Activated naive CD8-positive, alpha-beta T cell treated with anti-CD3 and anti-CD28 coated beads, Interleukin-2, amount 50 U/mL, for 24 hours (primary cell): ENCODE measurements at places on chromosomes 12 and 14.

DNA sequence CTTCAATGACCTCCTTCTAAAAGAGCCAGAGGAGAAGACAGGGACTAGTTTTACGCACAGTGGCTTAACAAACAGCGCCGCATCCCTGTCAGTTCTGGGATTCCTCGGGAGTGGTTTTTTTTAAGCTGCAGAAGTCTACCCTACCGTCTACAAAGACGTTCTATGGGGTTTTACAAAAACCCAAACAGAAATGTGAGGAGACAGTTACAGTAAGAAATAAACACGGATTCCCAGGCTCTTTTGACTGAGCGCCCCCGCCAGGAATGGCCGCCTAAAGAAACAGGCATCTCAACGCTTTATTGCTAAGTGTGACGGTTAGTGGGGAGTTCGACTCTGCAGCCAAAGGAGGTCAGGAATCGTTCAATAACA, 484 bp downstream of the ALKBH1 start:
- no peak for DNase-seq

DNA sequence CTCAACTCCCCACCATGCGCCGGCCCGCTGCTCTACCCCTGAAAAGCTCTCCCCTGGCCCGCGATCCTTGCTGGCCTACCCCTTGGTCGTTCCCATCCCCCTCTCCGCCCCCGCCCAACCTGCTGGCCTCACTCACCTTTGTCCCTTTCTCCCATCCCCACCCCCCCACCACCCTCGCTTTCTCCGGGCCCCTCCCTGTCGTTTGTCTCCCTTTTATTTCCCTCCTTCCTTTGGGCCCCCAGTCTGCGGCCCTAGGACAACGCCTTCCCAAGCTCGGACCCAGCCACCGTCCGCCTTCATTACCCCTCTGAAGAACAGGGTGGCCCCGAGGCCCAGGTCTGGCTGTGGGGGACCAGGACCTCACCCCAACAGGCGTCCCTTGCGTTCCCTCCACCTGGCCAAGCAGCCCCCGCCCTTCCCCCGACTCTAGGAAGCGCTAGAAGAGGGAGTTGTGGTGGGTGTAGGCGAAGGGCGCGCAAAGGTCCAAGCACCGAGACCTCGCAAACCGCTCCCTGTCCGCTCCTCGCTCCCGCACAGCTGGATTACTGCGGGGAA, 6.9 kb upstream of the SLC7A7 start:
- DNase-seq: no peak

DNA sequence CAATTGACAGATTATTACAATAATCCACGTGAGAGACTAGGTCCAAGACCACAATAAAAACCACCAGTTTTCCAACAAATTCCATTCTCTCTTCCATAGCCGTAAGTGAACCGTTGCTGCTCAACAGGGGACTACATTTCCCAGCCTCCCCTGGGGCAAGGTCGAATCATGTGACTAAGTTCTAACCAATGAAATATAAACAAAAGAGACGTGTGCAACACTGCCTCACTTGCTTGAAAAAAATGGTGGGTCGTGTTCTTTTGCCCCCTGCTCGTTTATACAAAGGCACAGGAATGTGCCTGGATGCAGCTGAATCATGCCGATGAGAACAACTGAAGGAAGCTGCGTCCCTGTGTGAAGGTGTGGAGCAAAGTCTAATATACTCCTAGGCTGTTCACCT, 51.1 kb downstream of the HSPB8 start:
- no peak for DNase-seq

DNA sequence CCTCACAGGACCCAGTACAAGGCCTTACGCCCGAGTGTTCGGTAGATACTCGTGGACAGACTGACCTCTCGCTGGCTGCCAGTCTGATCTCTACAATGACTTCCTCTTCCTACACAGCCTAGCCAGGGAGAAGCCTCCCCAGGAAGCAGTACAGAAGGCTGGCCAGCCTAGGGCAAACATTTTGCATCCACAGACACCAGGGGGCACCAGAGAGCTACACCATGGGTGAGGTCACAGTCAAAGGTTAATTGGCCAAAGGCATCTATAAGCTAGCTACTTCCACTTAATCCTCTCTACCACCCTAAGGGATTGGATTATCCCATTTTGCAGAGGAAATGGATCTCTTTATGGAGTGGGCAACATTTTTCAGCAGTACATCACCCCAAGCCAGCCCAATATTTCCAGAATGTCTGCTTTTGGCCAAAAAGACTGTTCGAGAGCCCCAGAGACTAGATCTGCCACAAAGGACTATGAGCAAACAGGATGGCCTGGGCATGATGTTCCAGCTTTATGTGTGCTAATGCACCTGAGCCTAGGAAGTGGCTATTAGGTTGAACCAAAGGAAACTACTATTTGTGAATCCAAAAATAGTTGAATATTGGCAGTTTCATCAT, 14.6 kb upstream of the PNMA1 start:
- DNase-seq: peak; percentile 91

- DNase-seq: no peak
These were observed 17.3 kb downstream of the TNFAIP2 start for GRCh38 chr14:103140316-103141109.

DNA sequence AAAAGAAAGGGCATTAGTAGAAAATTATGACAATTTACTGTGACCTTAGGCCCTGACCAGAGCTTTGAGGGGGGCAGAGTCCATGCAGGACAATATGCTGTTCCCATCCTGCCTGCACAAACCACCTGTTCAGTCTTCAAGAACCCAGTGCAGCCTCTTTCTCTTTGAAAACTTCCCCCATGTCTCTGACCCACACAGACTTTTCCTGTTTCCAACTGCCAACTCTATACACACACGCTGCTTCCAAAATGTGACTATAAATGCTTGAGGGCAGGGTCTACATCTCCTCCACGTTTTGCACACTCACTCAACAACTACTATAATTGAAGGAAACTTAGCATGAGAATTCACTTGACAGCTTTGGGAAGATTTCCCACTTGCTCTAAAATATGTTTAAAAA, 36.6 kb upstream of the SYCP3 start:
- DNase-seq: no peak

GRCh38 chr12:101127521-101128219, 82.4 kb downstream of the SLC5A8 start:
- DNase-seq: no peak

DNA sequence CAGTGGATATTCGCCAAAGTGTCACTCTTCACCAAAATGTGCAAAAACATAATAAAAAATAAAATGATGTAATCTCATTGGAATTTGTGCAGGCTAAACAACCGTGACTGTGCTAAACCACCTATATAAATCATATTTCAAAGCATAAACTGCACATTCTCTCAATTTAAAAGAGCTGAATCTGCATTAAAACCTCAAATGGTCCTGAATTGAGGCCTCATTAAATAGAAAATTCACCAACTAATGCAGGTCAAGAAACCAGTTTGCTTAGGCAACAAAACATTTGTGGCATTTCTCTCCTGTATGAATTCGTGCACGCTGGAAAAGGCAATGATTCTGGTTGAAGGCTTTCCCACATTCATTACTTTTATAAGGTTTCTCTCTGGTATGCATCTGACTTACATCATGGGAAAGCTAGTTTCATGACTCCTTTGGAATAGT, 80.1 kb upstream of the IFNG-AS1 start:
- no peak for DNase-seq

GRCh38 chr12:94149119-94149780, 873 bp downstream of the PLXNC1 start:
- peak; percentile 60 for DNase-seq

DNA sequence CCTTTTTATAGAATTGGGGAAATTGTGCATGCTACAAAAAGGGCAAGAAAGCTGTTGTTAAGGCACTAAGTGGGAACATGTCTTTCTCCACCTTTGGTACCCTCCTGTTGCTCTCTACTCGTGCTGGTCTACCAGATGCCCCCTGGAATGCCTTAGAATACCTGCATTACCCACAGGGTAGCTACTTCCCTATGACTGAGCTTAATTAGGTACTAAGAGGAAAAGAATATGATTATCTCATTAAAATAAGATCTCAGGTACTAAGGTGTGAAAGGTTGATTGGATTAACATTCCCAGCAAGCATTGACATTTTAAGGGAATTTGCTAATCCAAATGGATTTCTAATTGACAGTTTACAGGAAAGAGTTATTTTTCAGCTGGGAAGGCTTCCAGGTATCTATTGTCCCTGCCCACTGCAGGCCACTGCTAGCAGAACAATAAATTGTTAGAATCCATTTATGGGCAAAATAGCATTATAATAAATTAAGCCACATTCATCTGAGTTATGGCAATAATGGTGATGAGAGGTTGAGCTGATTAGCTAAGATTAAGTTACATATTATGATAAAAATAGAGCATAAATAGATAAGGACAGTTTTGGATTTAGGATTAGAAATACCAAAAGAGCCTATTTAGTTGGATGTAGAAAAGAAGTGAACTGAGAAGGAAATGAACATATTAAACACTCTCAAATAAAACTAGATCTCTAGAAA, 67.8 kb upstream of the GRIP1 start:
- DNase-seq: no peak

DNA sequence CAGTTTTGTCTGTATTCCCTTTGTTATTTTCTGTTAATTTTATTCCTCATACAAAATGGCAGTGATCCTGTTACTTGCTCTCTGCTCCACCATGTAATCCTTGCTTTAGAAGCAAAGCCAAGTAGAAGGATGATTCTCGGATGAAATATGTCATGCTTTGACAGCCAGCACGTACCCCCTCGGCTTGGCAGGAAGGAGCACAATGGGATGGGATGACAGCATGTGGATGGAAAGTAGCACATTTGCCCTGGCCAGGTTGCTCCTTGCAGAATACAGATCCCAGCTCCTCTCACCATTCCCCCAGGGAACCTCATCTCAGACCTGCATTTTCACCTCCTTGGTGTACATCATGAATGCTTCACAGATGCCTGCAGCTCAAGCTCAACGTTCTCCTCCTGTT, 35.1 kb upstream of the ATF1 start:
- DNase-seq: no peak

DNA sequence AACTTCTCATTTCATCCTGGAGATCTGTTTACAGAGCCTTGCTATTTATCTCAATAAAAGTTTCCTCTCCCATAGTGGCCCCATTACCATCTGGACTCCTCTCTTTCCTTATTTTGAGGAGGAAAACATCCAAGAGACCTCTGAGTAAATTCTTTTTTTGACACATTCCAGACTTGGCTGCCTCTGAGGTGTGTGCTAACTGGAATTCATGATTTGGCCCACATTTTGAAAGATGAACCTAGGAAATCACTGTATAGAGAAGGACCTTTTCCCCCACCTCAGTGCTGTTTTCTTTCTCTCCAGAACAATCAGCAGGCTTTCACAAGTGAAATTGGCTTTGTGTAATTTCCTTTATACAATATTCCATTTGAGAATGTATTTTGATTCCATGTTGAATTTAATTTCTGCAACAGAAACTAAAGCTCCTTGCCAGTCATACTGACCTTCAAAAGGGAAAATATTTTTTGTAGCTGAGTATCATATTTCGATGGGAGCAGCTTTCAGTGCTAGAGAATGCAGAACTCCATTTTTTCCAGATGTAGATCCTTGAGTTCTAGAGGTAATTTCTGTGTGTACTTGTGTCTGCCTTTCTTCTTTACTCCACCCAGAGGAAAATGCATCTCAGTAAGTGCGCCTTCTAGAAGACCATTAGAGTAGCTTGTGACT, 244.9 kb upstream of the RGS6 start:
- no peak for DNase-seq

DNA sequence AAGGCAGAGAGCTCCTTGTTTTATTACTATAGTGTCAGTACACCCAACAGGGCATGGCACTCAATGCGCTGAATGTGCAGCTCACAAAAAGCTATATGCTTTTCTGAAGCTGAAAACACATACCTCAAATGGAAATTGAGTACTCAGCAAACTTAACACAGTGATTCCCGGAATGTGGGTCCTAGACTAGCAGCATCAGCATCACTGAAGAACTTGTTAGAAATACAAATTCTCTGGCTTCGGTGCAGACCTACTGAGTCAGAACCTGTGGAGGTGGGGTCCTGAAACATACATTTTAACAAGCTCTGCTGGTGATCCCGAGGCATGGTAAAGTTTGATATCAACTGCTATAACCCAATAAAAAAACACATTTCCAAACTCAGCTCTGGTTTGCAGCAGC, 14.9 kb downstream of the RERG start:
- DNase-seq: no peak

DNA sequence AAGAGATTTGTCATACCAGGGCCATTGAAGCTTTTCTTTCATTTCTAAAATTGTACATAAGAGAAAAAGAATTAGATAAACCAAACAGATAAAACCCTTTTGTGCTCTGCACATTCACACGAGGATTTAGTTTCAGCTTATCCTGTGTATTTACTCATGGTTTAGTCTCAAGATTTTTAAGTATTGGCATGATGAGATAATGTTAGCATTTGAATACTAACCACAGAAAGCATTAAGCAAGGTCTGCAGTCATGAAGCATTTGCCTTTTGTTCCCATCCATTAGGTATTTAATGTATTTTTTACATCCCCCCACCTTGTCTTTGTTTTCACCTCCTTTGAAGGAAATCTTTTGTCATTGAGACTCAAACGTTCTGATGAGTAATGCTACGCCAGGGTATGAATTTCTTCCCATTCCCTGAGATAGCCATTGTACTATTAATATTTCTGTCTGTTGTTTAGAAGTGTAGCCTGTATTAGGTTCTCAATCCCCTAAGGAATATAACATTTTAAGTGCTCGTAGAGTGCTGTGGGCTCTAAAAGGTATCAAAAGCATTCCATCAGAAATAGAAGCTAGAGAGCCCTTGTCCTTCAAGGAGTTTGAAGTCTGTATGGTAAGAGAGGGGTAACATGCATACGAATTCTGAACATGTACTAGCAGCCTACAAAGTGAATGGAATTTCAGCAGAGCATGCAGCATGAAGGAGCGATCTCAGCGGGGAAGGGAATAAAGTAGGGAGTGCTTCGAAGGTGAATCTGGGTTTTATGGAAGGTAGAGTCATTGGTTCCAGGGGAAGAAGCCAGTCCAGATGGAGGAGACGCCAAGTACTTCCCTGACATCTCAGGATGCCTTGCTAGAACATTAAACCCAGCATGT, 22.3 kb downstream of the CRADD start:
- no peak for DNase-seq

GRCh38 chr12:116898669-116899068, 12.1 kb upstream of the FBXW8 start:
- no peak for DNase-seq

- DNase-seq: peak; percentile 55
These were observed 560 bp downstream of the LGALS3 start for GRCh38 chr14:55129428-55130195.

- DNase-seq: no peak
These were observed 11.7 kb downstream of the TULP3 start for GRCh38 chr12:2902272-2902880.

DNA sequence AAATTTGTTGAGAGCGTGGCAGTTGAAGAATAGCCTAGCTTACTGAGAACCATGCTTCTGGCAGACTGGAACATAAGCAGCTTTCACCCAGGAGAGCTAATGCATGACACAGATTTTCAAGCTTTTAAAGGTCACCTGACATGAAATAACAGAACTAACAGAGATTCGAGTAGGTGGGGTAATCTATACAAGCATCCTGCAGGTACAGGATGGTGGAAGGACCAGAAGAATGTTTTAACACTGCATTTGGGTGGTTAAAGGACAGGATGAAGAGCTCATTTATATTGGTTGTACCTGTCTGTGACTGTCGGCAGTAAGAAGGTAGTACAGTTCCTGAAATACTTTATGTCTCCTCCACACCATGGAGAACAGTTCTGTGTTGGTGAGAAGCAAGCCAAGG, 8.9 kb downstream of the PELI2 start:
- DNase-seq: no peak
